ENCODE measurements at places on chromosomes 13 and 19.

GRCh38 chr19:35495107-35496064 lies 5.1 kb upstream of the KRTDAP start:
- peak; percentile 68 for DNase-seq

DNA sequence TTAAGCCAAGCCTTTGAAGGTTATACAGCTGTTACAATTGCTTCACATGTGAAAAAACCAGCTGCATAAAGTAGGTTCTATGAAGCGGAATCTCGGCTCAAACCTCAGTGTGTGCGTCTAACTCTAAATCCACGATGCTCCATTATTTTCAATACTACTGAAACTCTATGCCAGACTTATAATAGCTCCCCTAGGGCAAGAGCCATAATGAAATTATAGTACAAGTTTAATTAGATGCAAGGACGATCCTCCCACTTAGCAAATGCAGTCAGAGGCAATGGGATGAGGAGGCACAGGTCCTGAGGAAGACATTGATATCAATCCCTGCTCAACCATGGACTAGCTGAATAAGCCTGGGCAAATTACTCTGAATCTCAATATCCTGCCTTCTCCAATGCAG lies 31.1 kb downstream of the SLC7A1 start:
- no peak for DNase-seq

DNA sequence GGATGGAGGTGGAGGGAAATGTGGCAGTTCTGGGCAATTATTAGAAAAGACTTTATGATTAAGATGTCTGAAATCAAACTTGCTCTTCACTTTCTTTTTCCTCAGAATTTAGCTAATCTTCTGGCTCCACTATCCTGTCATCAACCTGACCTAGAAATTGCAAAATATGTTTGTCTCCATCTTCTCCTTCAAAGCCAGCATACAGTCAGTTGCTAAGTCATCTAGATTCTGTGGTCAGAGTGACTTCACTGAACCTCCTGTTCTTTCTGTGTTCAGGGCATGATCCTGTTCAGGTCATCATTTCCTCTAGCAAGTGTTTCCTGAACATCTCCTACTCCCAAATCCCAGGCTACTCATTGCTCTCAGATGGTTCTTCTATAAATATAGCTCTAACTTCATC lies 10.8 kb upstream of the CCNA1 start:
- DNase-seq = no peak

GRCh38 chr19:50344661-50345318 lies 15.6 kb upstream of the KCNC3 start:
- no peak for DNase-seq

GRCh38 chr13:45752510-45752909 lies 50.4 kb downstream of the CBY2 start:
- DNase-seq = no peak

GRCh38 chr19:16118489-16119033 lies 6.9 kb downstream of the RAB8A start:
- peak; percentile 31 for DNase-seq

- DNase-seq = no peak
These were observed 1227.5 kb upstream of the MIR17HG start for GRCh38 chr13:90120026-90120425.

GRCh38 chr19:1268226-1269064 lies 687 bp upstream of the CIRBP start:
- no peak for DNase-seq

GRCh38 chr19:4713384-4713951 lies 10.2 kb downstream of the DPP9 start:
- DNase-seq = no peak

DNA sequence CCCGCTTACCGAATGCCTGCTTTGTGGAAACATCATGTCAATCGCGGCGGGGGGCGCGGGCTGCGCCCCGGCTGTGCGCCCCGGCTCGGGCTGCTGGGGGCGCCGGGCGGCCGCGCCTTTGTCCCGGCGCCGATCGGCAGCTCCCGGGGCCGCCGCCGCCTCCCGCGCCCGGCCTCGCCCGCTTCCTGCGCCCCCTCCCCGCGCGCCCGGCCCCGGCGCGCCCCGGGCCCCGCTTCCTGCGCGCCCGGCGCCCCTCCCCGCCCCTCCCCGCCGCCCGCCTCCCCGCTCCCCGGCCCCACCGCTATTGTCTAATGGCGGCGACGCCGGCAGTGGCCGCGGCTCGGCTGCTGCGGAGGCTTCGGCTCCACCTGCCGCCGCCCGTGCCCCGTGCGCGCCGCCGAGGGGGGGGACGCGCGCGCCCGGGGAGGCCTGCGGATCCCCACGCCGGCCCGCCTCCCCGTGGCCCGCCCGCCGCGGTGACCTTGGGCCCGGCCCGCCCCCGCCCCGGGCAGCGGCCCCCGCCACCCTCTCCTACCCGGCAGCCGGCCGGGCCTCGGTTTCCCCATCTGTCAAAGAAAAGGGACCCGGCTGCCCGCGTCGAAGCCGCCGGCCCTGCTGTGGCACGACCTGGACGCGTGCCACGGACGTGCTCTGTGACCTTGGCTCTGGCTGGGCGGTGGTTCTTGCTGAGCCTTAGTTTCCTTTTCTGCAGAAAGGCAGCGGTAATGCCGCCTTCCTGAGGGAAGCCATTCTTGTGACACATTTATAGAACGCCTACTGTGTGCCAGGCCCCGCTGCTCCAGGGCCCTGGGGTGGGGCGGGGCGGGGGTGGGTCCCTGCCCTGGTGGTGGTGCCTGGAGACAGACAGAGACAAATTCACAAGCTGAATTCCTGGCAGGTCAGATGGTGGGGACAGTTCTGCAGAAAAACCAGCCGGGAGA lies at the start of gene TLE5:
TLE5 (minus strand) TSS at position 331 of the 941 bp plus-strand sequence; CDS start at position 36, 295 bp downstream.
- DNase-seq = peak; percentile 75

GRCh38 chr13:23377983-23378632 lies 55.4 kb downstream of the SACS start:
- peak; percentile 85 for DNase-seq

GRCh38 chr19:49520705-49521319 lies 7.0 kb upstream of the RCN3 start:
- no peak for DNase-seq

DNA sequence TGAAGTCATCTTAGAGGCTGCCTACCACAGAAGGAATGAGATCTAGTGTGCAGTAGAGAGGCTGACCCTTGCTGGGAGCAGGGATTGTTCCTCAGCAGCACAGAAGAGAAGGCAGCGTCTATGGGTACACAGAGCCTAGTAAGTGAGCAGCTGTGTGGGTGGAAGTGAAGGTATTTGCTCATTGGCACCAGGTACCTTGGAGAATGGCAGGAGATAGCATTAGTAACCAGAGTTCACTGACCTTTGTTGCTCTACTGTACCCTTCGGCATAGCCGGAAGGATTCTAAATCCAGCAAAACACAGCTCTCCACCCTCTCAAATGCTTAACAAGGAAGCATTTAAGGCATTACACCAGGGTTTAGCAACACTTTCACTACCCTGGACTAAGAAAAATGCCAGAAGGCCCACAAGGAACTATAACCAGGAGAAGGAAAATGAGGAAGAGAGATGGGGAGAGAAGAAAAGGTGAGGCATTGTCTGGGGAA lies 12.3 kb downstream of the SOX21 start:
- no peak for DNase-seq

DNA sequence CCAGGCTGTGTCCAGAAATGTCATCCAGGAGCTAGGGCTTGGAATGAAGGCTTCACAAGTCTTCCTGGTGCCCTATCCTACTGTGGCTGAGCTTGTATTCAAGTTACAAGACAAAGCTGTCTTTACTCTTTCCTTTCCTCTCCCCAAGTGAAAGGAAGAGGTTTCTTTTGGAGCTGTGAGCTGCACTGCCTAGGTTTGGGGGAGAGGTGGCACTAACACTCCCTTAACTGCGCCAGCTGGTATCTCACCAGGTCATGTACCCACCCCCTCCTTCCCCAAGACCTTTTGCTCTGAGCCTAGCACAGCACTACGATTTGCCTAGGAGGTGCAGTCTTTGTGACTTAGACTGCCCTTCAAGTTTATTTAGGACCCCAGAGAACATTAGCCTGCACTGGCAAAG lies 2053.6 kb upstream of the PRR20A start:
- no peak for DNase-seq

- DNase-seq = no peak
These were observed 34.1 kb downstream of the F2RL3 start for GRCh38 chr19:16922949-16923348.

All from CD4-positive, alpha-beta T cell treated with Interleukin-2 at 100 ng/mL for 4 hours (primary cell).